Hindlimb muscle (tissue), 1 donor: ENCODE measurements at places on chromosomes 7 and 10. TPM values are rescaled to one million over a fixed set of nuclear protein-coding genes. Genes with fewer than 3 reads are reported as not detected.

The AGAP6 gene
- 16.7 TPM for polyA plus RNA-seq

The CNTNAP2 gene
- polyA plus RNA-seq = 10.1 TPM

DNA sequence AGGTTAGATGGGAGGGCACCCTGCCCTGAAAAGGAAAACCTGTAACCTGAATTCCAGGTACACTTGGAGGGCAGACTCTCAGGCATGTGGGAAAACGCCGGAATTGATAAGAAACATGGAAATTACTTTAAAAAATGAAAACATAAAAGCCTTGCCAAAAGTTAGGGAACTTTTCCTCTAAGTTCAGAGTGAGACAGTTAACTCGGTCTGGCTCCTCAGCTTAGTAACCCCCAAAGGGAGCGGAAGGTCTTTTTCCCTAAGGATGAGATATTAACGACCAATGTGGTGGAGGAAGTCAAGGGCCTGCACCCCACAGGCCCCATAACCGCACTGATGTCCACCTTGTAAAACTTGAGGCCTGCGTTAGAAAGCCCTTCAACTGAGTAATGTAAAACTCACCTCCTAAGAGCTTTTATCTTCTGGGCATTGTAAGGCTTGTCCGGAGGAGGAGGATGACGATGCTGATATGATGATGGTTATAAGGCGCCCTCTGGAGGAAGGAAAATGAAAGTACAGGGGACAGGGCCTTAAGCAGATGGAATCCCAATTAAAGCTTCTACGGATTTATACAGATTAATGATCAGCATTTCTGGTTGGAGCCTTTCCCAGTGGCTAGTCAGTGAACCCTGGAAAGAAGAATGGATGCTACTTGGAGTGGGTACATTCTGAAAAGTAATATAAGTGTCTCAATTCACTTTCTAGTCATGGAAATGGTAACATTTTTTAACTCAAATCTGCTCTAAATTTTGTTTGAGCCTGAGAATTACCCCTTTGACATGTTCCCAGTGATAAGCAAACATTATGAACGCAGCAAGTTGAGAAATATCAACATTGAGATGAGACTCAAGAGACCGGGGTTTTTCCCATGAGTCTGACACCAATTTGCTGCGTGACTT, 694 bp downstream of the COL1A2 start:
- peak; percentile 87 for DNase-seq

DNA sequence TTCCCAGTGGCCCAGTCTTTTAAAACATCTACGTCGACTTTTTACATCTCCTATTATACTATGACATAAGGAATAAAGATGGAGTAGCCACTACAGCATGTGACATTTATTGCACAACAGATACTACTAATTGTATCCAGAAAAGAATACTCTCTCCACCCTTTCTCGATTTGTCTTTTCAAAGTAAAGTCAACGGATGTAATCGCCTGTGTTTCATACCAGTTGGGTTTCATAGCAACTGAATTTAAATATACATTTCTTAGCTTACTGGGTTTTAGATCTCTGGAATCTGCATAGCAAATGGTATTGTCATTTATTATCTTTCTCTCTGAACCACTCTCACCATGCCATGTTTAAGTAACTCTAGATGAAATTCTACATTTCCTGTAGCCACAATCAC, 86.4 kb upstream of the TRIL start:
- no peak for DNase-seq

GRCh38 chr7:34653787-34654186, 4.2 kb upstream of the NPSR1 start:
- no peak for DNase-seq

GRCh38 chr7:100567751-100568175, 5.9 kb downstream of the SAP25 start:
- no peak for DNase-seq

- no peak for DNase-seq
Observed at GRCh38 chr7:81662531-81662930, 107.3 kb downstream of the HGF start.

DNA sequence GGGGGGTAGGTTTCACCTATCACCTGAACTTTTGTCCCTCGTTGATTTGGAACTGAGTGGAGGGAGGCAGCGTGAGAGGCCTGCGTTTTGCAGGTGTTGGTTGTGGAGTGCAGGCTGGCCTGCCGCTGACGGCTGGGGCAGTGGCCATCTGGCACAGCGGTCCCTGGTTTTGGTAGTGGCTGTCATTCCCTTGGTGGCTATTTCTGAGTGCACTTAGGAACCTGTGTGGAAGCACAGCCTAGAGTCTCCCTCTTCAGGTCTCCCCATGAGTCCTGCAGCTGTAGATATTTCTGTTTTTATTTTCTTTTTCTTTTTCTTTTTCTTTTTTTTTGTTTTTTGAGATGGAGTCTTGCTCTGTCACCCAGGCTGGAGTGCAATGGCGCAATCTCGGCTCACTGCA, 129.2 kb downstream of the CUL2 start:
- DNase-seq = no peak

DNA sequence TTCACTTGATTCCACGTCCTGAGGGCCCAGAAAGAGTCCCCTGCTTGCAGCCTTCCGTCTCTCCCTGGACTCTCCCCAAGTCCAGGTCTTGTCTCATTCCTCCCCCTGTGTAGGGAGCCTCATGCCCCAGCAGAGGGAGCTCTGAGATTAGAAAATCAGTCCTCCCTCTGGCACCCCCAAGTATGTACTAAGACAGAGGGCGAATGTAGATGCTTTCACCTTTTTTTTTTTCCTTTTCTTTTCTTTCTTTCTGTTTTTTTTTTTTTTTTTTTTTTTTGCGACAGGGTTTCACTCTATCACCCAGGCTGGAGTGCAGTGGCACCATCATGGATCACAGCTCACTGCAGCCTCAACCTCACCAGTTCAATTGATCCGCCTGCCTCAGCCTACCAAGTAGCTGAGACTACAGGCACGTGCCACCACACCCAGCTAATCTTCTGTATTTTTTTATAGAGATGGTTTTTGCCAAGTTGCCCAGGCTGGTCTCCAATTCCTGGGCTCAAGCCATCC, 10.3 kb downstream of the SFXN3 start:
- peak; percentile 86 for DNase-seq

GRCh38 chr10:102713539-102713813, 721 bp downstream of the ARL3 start:
- DNase-seq = no peak

- DNase-seq = no peak
Observed at GRCh38 chr10:125157505-125157904, 2.9 kb downstream of the CTBP2 start.

DNA sequence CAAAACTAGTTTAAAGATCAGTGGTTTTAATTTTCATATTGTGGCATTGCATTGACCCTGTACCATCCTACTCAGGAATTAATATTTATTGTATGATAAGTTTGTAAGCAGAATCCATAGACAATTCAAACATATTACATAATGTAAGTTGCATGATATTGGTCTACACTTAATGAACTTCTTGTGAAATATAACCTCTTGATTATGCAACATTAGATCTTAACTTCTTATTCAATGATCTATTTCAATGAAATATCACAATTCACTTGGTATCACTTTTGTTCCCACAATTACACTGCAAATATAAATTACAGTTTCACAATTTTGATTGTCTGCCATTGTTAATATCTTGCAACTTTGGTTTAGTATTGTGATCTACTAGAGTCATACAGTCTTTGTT, 44.0 kb upstream of the TMEM229A start:
- DNase-seq = no peak

DNA sequence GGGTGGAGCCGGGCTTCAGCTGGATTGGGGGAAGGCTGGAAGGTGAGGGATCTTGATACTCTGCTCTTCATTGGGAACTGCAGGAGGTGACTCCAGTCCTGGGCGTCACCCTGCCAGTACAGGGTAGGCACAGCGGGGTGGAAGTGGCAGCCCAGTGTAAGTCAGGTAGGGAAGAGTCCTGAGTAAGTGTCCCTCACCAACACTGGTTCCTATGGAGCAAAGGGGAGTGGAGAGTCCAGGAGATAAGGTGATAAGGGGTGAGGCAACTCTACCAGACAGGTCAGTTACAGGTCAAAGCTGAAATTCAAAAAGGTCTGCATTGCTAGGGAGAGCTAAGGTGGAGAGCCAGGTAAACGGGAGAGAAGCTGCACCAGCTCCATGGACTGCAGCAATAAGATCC, 145.6 kb upstream of the NFE2L3 start:
- no peak for DNase-seq

DNA sequence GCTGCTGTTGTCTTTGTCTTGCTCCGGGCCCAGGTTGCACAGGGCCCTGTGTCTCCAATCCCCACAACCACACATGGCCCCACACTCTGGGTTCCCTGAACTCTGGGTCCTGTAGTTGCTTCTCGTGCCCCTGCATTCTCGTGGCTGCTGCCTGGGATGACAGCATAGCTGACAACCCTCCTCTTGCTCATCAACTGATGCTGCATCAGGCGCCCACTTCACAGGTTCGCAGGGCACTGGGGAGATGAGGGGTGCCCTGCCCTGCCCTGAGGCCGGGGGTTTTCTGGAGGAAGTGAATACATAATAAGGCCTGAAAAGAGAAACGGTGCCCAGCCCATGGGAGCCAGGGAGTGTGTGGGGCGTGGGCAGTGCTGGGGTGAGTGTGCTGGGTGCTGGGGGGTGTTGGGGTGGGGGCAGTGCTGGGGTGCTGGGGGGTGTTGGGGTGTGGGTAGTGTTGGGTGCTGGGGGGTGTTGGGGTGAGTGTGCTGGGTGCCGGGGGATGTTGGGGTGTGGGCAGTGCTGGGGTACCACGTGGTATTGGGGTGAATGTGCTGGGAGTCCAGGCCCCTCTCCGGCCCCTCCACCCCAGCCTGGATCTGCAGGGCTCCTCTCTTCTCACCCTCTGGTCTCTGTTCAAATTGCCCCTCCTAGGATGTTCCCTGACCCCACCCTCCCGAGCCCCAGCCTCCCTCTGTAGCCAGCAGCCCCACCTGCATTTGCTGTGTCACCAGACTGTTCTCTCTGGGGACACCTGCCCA, 2.0 kb upstream of the MTG1 start:
- DNase-seq = no peak

- no peak for DNase-seq
Observed at GRCh38 chr7:41656366-41656765, 46.5 kb downstream of the INHBA start.

GRCh38 chr7:25726781-25727311, 425.2 kb upstream of the NFE2L3 start:
- DNase-seq = no peak

GRCh38 chr10:3525832-3526449, 259.1 kb downstream of the KLF6 start:
- DNase-seq = no peak

DNA sequence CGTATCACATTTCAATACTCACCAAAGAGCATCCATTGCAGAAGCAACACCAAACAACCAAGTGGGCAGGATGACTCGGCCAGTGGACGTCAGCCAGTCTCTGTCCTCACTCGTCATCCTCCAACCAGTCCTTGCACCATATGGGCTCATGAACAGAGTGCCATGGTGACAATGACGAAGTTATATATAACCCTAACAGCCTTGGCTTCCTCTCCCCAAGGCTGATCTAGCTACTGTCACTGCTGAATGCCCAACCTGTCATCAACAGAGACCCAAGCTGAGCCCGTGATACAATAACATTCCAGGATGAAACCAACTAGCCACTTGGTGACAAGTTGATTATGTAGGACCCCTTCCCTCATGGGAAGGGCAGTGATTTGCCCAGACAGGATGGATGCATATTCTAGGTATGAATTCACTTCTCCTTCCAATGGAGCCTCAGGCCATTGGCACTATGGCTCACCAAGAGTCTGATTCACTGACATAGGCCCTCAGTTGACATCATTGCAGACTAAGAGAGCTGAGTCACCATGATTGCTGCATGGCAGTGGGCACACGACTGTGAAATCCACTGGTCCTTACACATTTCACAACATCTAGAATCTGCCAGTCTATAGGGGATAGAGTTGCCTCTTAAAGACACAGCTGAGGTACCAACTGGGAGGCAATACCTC, 26.3 kb upstream of the PPIF start:
- no peak for DNase-seq

DNA sequence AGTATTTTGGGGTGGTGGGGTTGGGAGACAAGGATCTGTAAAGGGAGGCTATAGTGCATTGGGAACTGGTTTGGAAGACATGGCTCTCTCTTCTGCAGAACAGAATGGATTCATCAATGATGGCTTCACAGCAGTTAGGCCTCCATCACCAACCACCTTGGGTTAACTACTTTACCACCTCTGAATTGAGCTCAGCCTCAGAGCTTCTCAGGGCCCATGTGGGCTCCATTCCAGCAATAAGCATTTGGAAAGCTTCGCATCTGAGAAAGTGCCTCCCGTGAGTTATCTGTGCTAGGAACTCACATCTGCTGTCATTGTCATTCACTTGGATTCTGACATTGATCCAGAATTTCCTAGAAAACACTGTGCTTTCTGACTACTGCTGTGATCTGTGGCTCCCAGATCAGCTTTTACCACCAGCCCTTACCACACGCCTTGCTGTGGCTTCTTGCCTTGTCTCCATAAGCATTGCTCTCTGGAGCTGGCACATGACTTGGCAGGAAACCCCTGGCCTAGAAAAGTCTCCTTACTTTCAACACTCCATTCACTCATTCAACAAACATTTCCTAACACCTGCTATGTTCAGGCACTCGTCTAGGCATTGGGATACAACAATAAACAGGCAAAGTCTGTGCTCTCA, 70.7 kb upstream of the ADO start:
- DNase-seq = no peak

DNA sequence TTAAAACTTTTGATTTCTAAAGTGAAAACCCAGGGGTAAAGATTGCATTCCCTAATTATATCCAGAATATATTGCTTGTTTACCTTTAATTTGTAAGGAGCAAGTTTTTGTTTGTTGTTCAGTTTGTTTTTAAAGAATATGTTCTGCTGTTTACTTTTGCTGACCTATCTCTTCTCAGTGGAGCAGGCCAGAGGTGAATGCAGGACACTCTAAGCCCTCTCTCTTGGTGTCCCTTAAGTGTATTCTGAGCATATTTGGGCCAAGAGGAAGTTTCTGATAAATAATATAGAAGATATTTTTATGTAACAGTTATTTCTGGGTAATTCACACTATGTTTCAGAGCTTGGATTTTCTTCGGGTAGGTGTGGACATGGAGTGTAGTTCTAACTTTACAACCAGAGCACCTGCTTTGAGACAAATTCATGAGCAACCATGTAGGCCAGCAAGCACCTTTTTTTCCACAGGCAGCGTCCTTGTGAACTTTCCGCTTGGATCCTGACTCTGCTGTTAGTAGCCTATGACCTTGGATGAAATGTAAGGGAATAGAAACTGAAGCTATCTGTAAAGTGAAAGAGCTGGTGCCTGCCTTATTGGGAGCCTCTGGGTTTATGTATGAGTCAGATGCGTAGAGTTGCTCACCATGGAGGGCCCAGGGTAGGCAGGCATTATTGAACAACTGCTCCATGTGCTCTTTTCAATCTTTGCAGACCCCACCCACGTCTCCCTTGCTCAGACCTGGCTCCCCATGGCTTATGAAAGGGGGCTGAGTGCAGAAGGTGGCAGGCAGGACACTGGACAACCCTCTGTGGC, 16.1 kb downstream of the OGDH start:
- DNase-seq = no peak

DNA sequence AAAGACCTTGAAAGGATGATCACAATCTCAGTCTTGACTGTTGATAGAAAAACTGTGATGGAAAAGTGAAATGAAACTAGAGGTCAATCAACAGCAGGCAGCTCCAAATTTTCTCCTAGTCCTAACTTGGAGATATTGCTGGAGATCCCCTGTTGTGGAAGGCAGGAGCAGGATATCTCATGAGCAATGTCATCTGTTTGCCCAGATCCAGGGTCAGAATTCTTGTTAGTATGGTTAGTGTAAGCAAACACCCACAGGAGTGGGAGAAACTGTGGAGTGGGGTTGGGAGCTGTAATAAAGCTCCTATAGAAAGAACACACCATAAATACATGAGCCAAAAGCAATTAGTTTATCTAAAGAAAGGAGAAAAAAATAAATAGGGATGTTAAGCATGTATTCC, 169.0 kb downstream of the AKR1D1 start:
- DNase-seq = no peak
